Tibial nerve (tissue), 4 donors: ENCODE measurements at places on chromosomes 12 and 14.

GRCh38 chr12:22395666-22396065 lies 61.2 kb upstream of the ST8SIA1 start:
- DNase-seq: no peak
- H3K27me3 ChIP-seq: no peaks in the 10 kb centered on the region
- no peak overlapping the region for H3K27ac ChIP-seq
- H3K36me3 ChIP-seq: no peaks in the 10 kb centered on the region
- no peak overlapping the region for H3K4me3 ChIP-seq
- no peaks in the 10 kb centered on the region for H3K4me1 ChIP-seq

- DNase-seq: no peak
- H3K27ac ChIP-seq: peak overlapping the region; percentile 71
- no peaks in the 10 kb centered on the region for H3K27me3 ChIP-seq
- no peaks in the 10 kb centered on the region for H3K36me3 ChIP-seq
- no peak overlapping the region for H3K4me3 ChIP-seq
Measured at GRCh38 chr12:50572287-50572686, 67.5 kb downstream of the DIP2B start.

- no peak for DNase-seq
- no peaks in the 10 kb centered on the region for H3K36me3 ChIP-seq
- H3K27ac ChIP-seq: peak overlapping the region; percentile 75
- no peak overlapping the region for H3K4me3 ChIP-seq
- no peaks in the 10 kb centered on the region for H3K27me3 ChIP-seq
Measured at GRCh38 chr12:124736115-124737039, 127.3 kb downstream of the SCARB1 start.

DNA sequence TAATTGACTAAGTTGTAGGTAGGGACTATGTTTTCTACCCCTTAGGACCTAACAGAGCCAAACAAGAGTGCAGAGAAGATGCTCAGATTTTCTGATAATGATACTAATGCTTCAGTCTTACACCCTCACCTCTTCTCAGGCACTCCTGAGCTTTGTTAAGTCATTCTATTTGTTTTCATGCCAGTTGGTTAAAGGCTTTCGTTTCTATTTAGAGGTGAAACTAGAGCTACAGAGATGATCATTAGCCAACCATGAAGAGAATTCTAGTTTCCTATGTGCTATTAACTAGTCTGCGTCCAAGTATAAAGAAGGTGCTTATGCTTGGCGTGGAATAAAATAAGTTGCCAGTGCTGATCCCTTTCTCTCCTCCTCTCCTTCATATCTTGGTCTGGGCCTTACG lies 34.6 kb upstream of the PYGL start:
- no peaks in the 10 kb centered on the region for H3K4me1 ChIP-seq
- no peaks in the 10 kb centered on the region for H3K27me3 ChIP-seq
- no peak overlapping the region for H3K27ac ChIP-seq
- H3K36me3 ChIP-seq: no peaks in the 10 kb centered on the region

DNA sequence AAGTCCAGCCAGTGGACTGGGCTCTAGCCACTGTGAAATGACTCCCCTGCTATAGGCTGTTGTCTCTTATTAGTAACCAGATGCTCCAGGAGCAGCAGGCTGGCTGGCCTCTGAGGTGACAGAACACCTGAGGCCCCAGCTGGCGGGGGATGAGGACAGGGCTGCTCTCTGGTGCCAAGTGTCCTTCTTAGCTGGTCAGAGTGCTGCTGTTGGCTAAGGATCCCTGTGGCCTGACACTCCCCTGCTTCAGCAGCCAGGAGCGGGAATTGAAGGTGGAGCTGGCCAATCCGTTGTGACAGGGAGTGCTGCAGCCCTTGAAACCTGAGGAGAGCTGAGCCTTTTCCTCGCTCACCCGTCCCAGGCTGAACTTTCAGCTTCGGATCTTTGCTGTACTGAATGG lies 30.7 kb downstream of the TMEM229B start:
- H3K27me3 ChIP-seq: no peaks in the 10 kb centered on the region
- no peak overlapping the region for H3K4me3 ChIP-seq
- H3K4me1 ChIP-seq: no peaks in the 10 kb centered on the region
- H3K27ac ChIP-seq: no peak overlapping the region
- DNase-seq: no peak
- H3K36me3 ChIP-seq: no peaks in the 10 kb centered on the region

DNA sequence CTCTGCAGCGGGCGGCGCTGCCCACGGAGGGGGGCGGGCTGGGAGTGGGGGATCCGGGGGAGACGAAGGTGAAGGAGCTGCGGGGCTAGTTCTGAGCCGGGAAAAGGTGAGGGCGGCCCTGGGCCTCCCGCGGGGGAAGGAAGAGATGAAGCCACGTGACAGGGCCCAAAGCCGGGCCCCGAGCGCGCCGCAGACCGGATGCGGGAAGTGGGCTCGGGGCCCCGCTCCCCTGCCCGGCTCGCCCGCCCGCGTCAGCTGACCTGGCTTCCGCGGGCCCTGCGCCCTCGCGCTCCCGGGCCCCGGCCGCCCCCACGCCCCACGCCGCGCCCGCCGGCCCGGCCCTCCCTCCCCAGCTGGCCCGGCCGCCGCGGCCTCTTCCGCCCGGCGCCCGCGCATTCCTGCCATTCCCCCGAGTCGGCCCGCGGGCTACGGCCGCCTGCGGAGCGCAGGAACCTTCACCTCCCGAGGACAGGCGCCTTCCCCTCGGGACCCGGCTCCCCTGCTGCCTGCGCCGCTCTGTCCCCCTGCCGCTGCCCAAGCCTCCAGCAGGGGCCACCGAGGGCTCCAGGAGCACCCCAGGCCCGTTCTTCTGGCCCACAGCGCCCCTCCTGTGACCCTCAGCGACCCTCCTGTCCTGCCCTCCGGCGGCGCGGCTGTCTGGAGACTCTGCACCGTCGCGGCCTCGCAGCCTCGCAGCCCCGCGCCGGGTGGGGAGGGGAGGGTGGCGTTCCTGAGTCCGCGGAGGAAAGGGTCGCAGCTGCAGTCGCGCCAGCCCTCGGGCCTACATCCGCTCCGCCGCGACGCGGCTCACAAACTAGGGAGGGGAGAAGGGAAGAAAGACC lies 20.4 kb downstream of the NINJ2 start:
- peaks cover 21% of the 10 kb centered on the region for H3K4me1 ChIP-seq
- H3K27me3 ChIP-seq: no peaks in the 10 kb centered on the region
- H3K4me3 ChIP-seq: peak overlapping the region; percentile 56
- no peak for DNase-seq

GRCh38 chr12:55717011-55718007 lies 1.5 kb downstream of the BLOC1S1 start:
- no peaks in the 10 kb centered on the region for H3K27me3 ChIP-seq
- no peak for DNase-seq
- peaks cover under 1% of the 10 kb centered on the region for H3K36me3 ChIP-seq
- no peaks in the 10 kb centered on the region for H3K4me1 ChIP-seq
- H3K27ac ChIP-seq: peak overlapping the region; percentile 93

GRCh38 chr12:28585146-28585545 lies 394.9 kb downstream of the CCDC91 start:
- no peak overlapping the region for H3K27ac ChIP-seq
- H3K4me3 ChIP-seq: no peak overlapping the region
- no peaks in the 10 kb centered on the region for H3K4me1 ChIP-seq
- H3K36me3 ChIP-seq: no peaks in the 10 kb centered on the region

GRCh38 chr12:104263580-104264358 lies 39.8 kb upstream of the EID3 start:
- H3K4me3 ChIP-seq: no peak overlapping the region
- H3K4me1 ChIP-seq: no peaks in the 10 kb centered on the region
- no peak for DNase-seq
- no peaks in the 10 kb centered on the region for H3K36me3 ChIP-seq
- no peaks in the 10 kb centered on the region for H3K27me3 ChIP-seq

DNA sequence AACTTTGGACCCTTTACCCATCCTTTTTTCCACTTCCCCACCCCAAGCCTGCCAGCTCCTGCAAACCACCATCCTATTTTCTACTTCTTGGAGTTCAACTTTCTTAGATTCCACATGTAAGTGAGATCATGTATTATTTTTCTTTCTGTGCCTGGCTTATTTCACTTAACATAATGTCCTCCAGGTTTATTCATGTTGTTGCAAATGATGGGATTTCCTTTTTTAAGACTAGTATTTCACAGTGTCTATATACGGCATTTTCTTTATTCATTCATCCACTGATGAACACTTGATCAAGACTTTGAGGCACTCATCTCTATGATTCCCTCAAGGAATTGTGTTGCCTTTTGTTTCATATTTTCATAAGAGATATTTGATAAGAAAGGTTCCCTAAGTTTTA lies 5.6 kb upstream of the PRPF39 start:
- no peaks in the 10 kb centered on the region for H3K4me1 ChIP-seq
- no peaks in the 10 kb centered on the region for H3K36me3 ChIP-seq
- no peak for DNase-seq
- no peak overlapping the region for H3K27ac ChIP-seq
- no peaks in the 10 kb centered on the region for H3K27me3 ChIP-seq

DNA sequence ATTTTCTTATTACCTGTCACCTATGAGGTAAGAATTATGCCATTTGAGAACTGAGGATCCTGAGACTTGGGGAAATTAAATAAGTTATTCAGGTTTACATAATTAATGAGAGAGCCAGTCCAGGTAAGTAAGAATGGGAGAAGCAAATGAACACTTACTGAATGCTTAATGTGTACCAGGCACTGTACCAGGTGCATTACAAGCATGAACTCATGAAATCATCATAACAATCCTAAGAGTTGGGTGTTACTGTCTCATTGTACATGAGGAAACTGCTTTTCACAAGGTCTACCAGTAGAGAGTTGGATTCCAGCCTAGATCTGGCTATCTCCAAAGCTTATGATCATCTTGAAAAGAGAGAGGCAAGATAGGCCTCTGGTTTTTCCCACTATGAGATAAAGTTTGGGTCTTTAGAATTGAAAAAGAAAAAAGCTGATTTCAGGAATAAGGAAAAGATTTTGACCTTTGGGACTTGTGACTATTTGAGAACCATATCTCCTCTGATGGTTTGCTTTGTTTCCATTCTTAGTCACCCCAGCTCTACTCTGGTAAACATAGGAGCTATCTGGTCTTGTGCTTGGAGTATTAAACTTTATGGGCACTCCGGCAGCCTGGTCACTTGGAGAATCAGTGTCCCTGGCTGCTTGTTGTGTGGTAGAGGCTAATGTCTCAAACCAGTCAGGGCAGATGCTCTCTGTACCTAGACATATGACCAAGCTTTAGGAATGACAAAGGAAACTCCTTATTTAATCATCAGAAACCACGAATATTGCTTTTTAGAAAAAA lies 48.0 kb downstream of the PTHLH start:
- DNase-seq: no peak

DNA sequence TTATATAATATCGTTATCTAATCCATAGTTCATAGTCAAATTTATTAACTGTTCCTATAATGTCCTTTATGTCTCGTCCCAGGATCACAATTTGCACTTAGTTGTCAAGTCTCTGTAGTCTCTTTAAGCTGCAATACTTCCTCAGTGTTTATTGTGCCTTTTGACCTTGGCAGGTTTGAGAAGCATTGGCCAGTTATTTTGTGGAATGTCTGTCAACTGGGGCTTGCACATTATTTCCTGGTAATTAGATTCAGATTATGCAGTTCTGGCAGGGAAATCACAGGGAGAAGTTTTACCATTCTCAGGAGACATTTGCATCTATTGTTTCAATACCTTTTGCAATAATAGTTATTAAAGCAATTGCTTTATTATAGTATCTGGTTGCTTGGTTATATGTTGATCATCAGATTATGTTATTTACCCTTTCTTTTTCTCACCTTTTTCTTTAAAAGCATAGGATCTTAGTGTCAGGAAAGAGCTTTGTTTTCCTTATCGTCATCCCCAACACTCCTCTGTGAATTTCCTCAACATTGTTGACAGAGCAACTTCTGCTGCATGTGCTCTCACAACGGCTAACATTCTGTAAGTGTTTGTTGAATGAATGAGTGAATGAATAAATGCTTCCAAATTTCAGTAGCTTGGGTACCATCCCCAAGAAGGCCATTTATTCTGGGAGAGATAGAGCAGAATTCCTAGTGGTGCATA lies 3.7 kb upstream of the ART4 start:
- H3K36me3 ChIP-seq: no peaks in the 10 kb centered on the region
- H3K4me3 ChIP-seq: no peak overlapping the region
- H3K27me3 ChIP-seq: no peaks in the 10 kb centered on the region
- no peak for DNase-seq
- peaks cover 10% of the 10 kb centered on the region for H3K4me1 ChIP-seq

GRCh38 chr12:113065126-113066007 lies 8.8 kb downstream of the DTX1 start:
- DNase-seq: no peak
- H3K27me3 ChIP-seq: peaks cover 20% of the 10 kb centered on the region
- H3K4me1 ChIP-seq: peaks cover 13% of the 10 kb centered on the region
- no peak overlapping the region for H3K4me3 ChIP-seq

- no peak for DNase-seq
- peaks cover 7% of the 10 kb centered on the region for H3K36me3 ChIP-seq
- H3K27ac ChIP-seq: no peak overlapping the region
- H3K4me3 ChIP-seq: no peak overlapping the region
Measured at GRCh38 chr12:111867531-111867930, 25.5 kb downstream of the MAPKAPK5 start.

DNA sequence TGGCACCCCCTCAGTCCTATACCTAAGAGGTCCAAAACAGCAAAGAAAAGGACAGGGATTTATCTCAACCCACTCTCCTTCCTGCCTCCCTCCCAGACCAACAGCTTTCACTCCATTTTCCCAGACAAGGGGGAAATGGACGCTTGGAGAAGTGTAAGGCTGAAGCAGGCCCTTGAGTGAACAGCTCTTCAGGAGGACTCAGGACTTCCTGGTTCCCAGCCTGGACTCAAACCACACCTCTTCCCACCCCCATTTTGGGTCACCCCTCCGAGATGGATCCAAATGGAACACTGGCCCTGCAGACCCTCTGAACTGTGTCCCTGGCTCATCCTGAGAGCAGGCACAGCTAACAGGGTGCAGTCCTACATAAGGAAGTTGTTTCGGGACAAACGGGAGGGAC lies 2.7 kb downstream of the KMT2D start:
- peaks cover 35% of the 10 kb centered on the region for H3K4me1 ChIP-seq
- H3K27me3 ChIP-seq: no peaks in the 10 kb centered on the region
- H3K4me3 ChIP-seq: peak overlapping the region; percentile 100
- peaks cover 17% of the 10 kb centered on the region for H3K36me3 ChIP-seq
- DNase-seq: no peak

- no peaks in the 10 kb centered on the region for H3K4me1 ChIP-seq
- H3K27me3 ChIP-seq: no peaks in the 10 kb centered on the region
- H3K4me3 ChIP-seq: no peak overlapping the region
- H3K36me3 ChIP-seq: no peaks in the 10 kb centered on the region
- DNase-seq: no peak
Measured at GRCh38 chr12:76836633-76837032, 42.2 kb downstream of the CSRP2 start.

DNA sequence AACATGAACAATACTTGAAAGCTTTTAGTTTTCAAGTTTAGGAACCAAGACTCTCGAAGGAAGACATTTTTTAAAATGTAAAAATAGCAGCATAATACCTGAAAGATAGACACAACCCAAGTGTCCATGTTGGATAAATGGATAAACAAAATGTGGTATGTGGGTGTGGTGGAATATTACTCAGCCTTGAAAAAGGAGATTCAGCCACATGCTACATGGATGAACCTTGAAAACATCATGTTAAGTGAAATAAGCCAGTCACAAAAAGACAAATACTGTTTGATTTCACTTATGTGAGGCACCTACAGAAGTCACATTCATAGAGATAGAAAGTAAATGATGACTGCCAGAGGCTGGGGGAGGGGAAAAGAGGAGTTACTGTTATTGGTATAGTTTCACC lies 228.7 kb downstream of the FBXL14 start:
- no peaks in the 10 kb centered on the region for H3K36me3 ChIP-seq
- H3K27me3 ChIP-seq: no peaks in the 10 kb centered on the region
- no peak for DNase-seq
- no peak overlapping the region for H3K4me3 ChIP-seq
- H3K27ac ChIP-seq: no peak overlapping the region
